ENCODE measurements at places on chromosomes 12 and 14.

GRCh38 chr14:59830338-59830734 is 40.2 kb downstream of the RTN1 start:
- DNase-seq, result no peak

DNA sequence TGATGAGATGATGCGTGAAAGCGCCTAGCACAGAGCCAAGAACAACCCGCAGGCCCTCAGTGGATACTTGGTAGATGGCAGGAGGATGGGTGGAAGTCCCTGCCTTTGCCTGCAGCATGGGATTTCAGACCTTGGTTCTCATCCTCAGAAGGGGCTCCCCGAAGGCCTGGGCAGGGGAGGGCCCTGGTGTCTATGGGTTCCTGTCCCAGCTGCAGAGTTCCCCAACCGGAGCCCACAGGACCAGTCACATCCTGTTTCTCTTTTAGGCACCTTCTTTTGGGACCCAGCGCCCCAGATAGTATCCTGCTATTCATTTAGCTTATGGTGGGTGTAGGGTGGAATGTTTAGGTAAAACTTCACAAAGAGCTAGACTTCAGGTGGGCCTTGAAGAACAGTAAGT is 55.5 kb downstream of the CALM1 start:
- no peak for DNase-seq

DNA sequence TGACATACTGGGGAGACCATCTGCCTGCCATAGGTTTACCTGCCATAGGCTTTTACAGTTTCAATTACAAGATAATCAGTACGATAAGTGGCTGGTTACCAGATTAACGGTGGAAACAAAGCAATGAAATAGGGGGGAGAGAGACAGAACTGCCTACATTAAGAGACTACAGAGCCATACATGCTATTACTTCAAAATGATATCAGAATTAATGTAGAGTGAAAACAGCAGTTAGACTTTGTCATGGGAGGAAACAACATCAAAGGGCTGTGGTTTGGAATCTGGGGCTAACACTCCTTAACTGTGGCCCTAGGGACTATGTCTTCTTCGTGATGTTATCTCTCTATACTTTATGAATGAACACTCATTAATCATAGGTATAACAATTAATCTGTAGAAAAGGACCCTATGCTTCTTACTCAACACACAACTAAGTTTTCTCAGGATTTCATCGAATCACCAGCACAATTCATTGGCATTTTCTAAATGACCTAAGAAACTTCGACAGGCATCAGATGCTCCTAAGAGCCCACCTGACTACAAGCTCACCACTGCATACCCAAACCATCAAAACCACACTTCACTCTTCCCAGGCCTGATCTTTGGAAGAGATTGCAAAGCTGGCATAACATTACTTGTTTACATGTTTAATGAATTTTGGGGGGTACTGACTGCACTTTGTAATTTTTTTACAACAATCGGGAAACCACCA is 475.6 kb upstream of the SOX5 start:
- DNase-seq, result no peak

DNA sequence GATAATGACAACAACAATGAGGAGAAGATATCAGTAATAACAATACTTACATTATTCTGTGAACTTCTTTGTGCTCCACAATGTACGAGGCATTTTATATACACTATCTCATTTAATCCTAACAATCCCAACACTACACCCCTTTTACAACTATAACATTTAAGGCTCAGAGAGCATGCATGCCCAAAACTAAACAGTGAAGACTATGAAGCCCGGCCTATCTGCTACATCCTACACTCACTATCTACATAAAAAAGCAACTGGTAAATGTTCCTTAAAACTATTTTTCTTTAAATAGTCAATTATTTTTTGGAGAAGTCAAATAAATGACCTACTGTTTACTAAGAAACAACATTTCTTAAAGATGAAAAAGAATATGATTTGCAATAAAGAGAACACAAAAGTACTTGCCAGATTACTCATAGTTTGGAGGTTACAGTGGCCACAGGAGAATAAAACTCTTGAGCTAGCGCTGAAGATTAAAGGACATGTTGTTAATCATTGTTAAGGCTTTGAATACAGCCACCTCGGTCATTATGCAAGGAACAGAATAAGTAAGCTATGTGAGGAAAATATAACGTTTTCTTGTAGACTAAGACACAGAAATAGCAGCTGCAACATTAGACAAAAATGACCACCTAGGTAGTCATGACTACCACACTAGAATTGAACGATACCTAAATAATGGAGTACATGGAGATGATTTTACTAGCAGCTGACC is 56.7 kb downstream of the EPS8 start:
- DNase-seq, result no peak

- no peak for DNase-seq
These were observed 96.4 kb downstream of the LRRC74A start for GRCh38 chr14:76922584-76922983.

GRCh38 chr14:36091096-36091495 is 85.4 kb downstream of the PTCSC3 start:
- peak; percentile 55 for DNase-seq

DNA sequence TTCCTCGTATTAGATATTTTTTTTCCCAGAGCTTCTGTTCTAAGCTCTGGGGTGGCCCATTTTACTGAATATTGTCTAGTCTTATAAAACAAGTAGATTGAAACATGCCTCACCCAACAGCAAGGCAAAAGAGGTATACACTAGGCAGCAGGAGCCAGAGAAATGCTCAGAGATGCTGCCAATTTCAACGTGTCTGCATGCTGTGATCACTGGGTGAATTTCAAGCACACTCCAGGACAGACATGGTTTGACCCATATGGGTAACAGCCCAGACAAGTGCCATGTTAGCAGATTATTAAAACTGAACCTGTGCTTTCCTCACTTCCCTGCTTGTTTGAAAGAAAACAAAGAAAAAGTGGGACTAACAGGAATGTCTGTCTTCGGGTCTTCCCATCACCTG is 321.3 kb downstream of the MED13L start:
- DNase-seq, result no peak

DNA sequence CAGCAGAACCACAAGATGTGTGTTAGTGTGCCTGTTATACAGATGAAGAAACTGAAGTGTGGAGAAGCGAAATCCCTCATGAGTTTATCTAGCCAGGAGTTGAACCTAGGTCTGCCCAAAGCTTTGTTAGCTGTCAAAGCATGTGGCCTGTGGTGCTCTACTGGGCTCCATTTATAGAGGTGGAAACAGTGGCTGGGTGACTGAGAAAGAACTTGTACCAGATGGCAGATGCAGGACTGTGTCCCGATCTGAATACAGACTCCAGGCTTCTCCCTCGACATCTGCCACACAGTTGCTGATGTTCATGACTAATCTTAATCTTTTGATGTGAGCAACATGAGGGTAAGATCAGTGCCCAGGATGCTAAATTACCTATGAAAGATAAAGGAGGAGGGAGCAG is 89.1 kb downstream of the C12orf75 start:
- DNase-seq, result no peak

- DNase-seq, result peak; percentile 32
These were observed 75.1 kb downstream of the IRF2BPL start for GRCh38 chr14:76953311-76953945.

GRCh38 chr14:93824518-93825234 is 36.4 kb upstream of the PRIMA1 start:
- DNase-seq, result peak; percentile 79

- DNase-seq, result no peak
These were observed 44.3 kb downstream of the TMTC2 start for GRCh38 chr12:82730953-82731459.

DNA sequence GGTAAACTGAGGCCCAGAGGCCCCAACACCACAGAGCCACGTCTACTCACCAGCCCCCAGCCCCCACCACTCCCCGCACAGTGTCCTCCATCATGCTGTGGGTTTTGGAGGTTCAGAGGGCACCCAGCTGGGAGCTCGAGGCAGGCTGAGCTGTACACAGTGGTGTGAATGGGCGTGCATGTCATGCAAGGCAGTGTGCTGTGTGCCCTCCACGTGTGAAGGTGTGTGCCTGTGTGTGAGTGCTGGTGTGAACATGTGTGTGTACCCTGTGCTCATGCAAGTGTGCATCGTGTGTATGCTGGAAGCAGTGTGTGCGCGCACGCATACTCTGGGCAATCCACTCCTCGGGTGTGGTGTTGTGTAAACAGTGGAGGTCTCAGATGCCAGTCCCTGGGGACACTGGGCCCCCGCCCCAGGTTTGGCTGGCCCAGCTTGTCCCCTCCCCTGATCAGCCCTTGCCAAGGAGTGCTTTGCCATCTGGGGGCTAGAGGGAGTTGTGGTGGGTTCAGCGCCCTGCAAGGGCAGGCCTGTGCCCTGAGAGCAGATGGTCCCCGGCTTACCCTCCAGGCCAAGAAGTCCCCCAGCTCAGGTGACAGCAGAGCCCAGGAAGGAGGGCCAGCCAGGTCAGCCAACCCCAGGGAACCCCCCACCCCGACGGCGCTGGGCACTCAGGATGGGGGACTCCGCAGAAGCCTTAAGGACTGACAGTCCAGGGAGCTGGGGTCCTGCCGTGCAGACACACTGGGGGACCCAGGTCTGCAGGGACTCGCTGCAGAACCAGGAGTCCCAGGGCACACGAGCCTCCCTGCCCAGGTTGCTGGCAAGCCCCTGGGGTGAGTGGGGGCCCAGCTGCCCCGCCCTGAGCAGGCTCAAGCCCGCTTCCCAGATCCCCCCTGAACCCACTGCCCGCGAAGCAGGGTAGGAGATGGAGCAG is 23.8 kb upstream of the GPR132 start:
- no peak for DNase-seq

DNA sequence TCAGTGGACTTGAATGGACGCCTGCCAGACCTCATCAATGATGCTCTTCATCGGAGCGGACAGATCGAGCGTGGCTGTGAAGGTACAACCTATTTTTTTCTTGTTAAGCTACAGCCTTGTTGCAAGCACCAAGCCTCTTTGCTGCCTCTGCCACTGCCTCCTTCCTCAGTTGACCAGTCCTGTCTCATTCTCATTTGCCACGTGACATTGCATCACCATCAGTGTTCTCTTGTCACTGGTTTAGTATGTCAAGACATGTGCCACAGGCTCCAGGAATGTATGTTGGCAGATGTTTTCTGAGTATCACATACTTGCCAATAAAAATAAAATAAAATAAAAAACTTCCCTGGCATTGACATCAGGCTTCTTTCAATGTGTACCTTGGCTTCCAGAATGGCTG is 798.1 kb downstream of the NRXN3 start:
- no peak for DNase-seq

DNA sequence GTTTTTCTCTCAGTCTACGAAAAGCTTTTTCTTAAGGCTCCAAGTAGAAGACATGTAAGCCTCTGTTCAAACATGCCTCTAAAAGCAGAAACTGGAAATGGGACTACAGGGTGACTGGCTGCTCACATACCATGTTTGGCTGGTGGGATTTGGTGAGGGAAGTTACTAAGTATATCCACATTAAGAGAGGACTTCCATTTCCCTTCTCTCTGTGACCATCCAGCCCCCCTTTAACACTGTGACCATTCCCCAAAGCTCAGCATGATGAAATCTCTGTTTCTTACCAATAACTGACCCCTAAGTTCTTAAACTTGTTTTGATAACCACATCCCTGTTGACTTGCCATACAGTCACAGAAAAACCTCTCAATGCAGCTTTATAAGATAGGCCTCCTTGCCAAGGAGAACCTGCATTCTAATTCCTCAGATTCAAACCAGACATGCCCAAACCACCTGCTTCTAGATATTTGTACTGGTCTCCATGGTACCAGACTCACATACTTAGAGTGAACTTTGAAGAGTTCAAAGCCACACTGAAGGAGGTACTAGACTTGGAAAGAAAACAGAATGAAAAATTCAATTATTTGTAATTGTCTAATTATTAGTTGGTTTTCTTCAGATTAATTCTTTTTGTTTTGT is 102.2 kb downstream of the VEZT start:
- DNase-seq, result no peak

- DNase-seq, result no peak
These were observed 14.4 kb downstream of the SPTLC2 start for GRCh38 chr14:77601846-77602619.

- no peak for DNase-seq
These were observed 241.8 kb upstream of the ATP2B1 start for GRCh38 chr12:89950421-89950820.

GRCh38 chr12:113347892-113348291 is 10.5 kb upstream of the PLBD2 start:
- DNase-seq, result no peak

DNA sequence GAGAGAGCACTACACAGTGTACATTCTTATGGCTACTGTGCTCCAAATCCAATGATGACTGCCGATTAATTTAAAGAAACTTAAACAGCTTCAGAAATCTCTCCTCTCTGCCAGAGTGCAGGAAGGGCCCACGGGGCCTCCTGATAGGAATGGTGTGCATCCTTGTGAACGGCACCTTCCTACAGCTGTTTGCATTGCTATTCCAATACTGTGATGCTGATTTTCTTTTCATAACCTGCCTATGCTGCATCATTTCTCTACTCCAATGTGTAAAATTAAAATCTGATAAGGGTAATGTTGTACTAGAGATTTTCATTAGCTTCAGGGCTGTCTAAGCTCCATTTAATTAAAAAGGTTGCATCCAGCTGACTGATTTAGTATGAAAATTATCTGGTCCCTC is 159.0 kb downstream of the HELB start:
- no peak for DNase-seq

- no peak for DNase-seq
These were observed 16.9 kb downstream of the DHRS2 start for GRCh38 chr14:23653051-23653450.

GRCh38 chr12:109888179-109889020 is 8.1 kb upstream of the GLTP start:
- no peak for DNase-seq

DNA sequence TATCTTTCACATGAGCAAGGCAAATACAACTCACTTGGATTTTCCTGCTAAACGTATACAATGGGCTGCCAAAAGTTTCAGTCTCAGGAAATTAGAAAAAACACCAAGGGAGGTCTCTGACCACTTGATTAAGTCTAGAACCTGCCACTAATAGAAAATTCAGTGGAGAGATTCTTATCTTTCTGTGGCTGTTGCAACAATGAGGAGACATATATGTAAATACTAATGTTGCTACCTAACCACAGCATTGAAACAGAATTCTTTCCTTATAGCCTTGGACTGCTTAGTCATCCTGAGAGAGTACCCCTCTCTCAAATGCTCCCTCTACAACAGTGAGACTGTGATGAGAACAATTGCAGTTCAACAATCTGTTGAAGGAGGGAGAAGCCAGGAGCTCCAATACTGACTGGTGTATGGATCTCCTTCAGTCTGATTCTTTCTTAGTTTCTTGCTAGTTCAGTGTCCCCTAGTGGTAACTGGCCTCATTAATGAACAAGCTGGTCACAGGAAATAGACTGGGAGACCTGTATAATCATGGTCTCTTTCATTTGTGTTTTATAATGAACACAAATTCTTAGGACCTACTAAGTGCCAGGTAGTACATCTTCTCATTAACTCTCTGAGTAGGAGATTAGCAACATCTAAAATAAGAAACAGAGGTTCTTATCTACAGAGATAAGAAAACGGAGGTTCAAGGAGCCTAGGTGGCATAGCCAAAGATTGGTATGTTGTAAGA is 164.5 kb downstream of the SLC38A4 start:
- peak; percentile 30 for DNase-seq

DNA sequence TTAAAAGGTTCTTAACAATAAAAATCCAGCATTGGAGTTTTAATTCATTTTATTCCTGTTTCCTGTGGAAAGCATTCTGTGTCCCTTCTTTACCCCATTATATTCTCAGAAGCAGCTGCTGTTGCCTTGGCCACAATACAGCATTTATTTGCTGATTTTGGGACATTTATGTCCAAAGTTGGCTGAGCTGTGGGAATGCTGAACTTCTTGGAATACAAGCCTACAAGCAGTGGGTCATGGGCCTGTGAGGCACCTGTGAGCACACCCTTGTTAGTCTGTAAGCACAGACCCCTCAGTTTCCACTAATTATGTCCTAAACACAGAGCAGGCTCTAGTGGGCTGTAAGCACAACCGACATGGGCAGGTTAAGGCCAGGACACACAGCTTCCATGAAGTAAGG is 122.2 kb upstream of the IGF1 start:
- DNase-seq, result no peak
